ENCODE measurements at places on chromosomes 5 and 9.

DNA sequence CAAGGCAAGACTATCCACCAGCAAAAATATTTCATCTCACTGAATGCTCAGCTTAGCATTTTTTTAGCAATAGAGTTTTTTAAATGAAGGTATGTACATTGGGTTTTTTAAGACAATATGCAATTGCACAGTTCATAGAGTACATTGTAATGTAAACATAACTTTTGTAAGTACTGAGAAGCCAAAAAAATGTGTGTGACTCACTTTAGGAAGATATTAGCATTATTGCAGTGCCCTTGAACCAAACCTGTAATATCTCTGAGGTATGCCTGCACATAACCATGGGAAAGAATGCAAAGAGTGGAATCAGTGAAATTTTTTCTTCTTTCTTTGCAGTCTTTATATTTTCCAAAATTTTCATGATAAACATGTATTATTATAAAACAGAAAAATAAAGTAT lies 1533.3 kb upstream of the WWC1 start:
- no peak for DNase-seq

- no peak for DNase-seq
Observed at GRCh38 chr5:62931153-62931950, 352.7 kb downstream of the LRRC70 start.

- DNase-seq: no peak
Observed at GRCh38 chr9:105439428-105439827, 8.4 kb upstream of the FSD1L start.

DNA sequence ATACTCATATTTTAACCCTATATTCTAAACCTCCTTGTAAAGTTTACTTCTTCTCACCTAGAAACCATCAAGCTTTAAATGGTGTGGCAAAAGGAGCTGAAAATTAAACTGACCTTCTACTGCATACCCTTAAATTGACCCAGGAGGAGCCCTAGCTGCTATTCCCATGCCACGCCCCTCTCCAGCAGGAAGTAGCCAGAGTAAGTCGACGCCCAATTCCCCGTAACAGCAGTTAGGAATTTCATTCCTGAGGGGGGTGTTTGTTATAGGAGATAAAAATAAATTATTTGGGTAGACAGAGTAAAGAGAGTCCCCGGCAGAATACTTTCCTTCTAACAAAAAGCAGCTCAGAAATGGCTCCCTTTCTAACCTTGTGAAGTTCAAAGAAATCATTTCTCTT lies 111.8 kb upstream of the FAM174A start:
- no peak for DNase-seq

DNA sequence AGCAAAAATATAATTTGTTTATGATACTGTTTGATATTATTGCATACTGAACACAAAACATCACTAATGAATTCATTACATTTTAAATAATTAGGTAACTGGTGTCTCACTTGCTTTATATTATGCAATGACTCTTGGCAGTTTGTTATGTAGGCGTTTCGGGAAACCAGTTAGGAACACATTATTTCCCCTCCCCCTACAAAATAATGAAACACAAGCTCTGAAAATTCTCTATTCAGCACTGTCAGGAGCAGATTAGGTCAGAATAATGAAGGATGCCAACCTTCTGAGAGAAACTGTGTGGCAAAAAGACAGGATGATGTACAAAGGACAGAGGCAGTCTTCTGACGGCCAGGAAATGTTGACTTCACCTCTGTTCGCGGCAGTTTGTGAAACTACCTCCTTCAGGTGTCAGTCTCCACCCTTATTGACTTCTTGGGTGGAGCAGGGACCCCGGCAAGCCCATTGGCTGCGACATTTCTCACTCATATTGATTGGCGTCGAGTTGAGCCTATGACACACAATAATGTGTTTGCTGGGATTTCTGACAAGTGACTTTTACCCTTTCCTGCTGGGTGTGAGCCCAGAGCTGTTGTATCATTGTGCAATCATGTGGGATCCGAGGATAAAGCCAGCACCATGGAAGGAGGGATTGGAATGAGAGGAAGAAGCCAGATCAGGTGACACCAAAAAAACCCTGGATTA lies 33.9 kb downstream of the SH3PXD2B start:
- DNase-seq: no peak

GRCh38 chr5:179802950-179803562 lies 3.6 kb downstream of the MGAT4B start:
- DNase-seq: no peak

DNA sequence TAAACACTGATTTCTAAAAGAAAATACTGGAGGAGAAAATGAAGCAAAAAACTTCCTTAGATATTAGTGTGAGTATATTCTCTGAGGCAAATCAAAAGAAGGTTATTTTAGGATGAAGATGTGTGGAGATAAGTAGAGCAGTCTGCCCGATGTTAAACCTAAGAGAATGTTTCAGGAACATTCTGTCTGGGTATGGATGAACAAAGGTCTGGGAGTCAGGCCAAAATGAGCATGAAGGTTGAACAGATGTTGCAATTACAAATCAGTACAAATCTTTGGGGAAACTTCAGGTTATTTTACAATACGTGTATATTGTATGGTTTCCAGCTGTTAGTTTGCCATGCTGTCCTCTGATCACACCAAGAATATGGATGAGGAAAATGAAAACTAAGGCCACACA lies 14.4 kb upstream of the CEP78 start:
- no peak for DNase-seq

DNA sequence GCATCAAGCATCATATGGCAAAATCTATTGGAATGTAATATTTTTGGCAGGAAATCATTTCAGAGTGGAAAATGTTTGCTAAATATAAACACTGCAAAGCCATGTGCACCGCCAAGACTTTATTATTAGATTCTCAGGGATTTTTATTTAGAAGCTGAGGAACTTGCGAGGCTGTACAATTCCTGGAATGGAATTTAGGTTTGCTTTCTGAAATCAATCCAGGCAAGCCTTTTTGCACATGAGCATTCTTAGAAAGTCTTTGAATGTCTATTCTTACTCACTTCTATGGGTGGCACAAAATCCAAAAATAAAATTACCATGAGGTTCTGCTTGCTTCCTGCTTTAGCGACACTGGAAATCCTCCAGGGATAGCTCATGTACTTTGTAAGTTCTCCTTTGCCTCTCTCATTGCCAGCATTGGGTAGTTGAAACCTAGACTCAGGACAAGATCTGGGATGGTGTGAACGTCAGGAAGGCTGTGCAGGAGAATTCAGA lies 71.5 kb upstream of the PALM2AKAP2 start:
- no peak for DNase-seq

GRCh38 chr5:62413711-62414110 lies 1.1 kb downstream of the IPO11 start:
- no peak for DNase-seq

DNA sequence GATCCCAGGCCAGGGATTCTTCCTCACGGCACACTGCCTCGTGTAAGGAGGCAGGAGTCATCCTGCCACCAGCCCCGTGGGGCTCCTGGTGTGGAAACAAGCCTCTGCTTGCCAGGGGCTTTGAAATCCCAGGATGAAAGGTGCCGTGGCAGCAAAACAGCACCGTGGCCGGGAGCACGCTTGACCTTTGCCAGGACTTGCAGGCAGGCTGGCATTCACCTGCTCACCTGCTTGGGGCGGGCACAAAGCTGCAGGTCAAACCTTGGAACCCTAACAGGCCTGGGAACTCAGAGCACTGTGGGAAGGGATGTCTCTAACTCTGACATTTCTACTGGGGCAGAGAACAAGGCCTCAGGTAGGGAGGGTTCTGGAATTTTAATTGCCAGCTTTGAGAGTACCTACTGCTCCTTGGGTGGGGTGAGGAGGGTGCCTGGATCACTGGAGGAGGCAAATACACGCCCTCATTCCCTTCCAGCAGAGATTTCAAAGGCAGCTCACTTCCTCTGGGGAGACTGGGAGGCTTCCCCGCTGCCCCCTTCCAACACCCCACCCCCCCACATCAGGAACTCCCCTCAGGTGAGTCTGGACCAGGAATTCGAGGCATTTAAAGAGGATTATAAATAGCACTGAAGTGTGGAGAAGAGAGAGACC lies 45.6 kb upstream of the STXBP1 start:
- no peak for DNase-seq

GRCh38 chr9:134404376-134405358 lies 78.4 kb downstream of the RXRA start:
- no peak for DNase-seq

- no peak for DNase-seq
Observed at GRCh38 chr9:73007966-73008672, 55.3 kb upstream of the ALDH1A1 start.

- DNase-seq: no peak
Observed at GRCh38 chr5:14767053-14767452, 102.5 kb downstream of the OTULIN start.

- DNase-seq: no peak
Observed at GRCh38 chr5:36662291-36662851, 56.0 kb downstream of the SLC1A3 start.

DNA sequence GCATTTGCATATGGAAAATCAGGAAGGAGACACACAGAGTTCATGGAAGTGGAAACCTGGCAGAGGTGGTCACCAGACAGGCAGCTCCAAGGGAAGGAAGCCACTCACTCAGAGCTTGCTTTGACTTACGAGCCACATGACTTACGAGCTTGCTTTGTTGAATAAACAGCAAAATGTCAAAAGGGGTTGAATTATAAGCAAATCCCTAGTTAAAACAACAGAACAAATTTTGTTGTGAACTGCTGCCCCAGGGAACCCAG lies 164.3 kb downstream of the SYK start:
- no peak for DNase-seq

DNA sequence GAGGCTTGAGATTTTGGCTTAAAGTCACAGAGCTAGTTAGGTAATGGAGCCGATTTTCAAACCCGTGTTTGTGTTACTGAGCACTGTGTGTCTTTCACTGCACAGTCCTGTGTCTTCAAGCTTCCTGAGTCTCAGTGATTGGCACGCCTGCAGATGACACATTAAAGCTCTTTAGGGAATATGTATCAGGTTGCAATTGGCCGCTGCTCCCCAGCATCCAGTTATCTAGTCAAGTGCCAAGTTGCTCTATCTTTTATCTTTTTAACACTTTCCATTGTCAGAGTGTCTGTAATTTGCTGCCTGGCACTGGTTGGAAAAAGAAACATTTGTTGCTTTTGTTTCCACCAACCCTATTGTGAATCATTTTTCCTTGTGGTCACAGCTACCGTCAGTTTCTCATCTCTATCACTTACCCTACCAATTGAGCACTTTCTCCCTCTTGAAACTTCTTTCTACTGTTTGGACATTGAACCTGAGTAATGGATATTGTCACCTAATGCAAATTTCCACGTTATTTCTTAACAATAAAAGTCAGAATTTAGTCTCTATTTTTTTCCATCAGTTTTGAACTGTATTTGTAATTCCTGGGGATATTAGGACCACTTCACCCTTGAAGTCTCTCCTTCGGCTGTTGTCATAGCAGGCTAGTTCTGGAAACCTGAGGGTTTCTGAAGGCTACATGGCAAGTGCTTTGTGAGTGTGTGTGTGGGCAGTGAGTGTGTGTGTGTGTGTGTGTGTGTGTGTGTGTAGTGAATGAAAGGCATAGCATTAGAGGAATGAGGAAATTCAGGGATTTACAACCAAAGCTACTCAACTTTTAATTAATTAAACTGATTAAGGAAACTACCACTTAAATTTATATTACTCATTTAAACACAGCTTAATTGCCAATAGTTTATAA lies 274.3 kb downstream of the ISL1 start:
- DNase-seq: no peak

- DNase-seq: no peak
Observed at GRCh38 chr5:127997201-127997704, 86.3 kb upstream of the SLC12A2 start.

- no peak for DNase-seq
Observed at GRCh38 chr5:132807163-132807838, 5.8 kb upstream of the SOWAHA start.

- DNase-seq: no peak
Observed at GRCh38 chr9:133274236-133275104, 531 bp downstream of the ABO start.

GRCh38 chr9:98164912-98165311 lies 27.5 kb downstream of the CORO2A start:
- DNase-seq: no peak

DNA sequence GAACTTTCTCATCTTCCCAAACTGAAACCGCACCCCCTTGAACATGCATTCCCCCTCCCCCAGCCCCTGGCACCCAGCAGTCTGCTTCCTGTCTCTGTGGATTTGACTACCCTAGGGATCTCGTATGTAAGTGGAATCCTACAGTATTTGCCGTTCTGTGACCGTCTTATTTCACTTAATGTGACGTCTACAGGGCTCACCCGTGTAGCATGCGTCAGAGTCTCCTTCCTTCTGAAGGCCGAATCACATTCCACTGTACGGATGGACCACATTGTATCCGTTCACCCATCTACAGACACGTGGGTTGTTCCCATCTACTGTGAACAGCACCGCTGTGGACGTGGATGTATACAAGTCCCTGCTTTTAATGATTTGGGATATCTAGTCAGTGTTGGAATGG lies 4.5 kb downstream of the PRRX2 start:
- no peak for DNase-seq

GRCh38 chr9:78462611-78463010 lies 165.7 kb downstream of the PSAT1 start:
- DNase-seq: no peak

GRCh38 chr5:91469517-91470165 lies 86.5 kb upstream of the ARRDC3 start:
- no peak for DNase-seq

DNA sequence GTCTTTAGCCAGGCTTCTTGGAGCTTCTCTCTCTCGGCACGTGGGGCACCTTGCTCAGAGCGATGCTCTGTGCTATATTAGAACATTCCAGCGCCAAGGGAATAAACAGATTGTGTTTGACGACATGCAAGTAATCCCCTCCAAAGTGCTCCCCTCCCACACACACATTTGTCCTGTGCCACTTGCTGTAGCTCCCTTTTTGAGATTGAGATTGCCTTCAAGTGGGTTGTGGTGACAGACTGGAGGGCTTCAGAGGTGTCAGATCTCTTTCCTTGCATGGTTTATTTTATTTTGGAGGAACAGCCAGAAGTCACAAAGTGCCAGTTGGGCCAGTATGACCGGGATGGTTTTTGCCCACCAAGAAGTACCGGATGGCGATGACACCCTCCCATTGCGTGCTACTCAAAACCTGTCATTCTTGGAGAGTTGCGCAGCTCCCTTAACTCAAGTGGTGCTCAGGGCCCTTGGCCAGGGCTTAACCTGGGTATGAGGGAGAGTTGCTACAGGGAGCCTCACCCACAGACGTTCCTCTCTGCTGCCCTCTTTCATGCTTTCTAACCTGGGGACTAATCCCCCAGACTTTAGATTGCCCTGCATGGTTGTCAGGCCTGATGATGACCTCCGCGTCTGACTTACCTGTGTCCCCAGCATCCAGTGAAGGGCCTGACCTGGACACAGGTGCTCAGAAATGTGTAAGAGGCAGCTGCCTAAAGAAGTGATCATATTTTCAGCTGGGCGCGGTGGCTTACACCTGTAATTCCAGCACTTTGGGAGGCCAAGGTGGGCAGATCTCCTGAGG lies 18.8 kb upstream of the RPL26L1 start:
- DNase-seq: no peak
